A549 treated with dexamethasone at 1 μM for 4 hours (cell line): ENCODE measurements at places on chromosomes 7 and 10. TPM values are rescaled to one million over a fixed set of nuclear protein-coding genes. Genes with fewer than 3 reads are reported as not detected.

The CHST3 gene
- total RNA-seq, result 50.5 to 76.3 TPM (median 69.3 TPM) in 5 replicates

The RAMP3 gene
- not detected in 5 replicates for total RNA-seq

The CUL1 gene
- total RNA-seq, result 50.4 to 59.2 TPM (median 57.2 TPM) in 5 replicates

The UNCX gene
- 0.05 to 0.07 TPM (median 0.05 TPM) in 3 of 5 replicates, not detected in the others for total RNA-seq

The RPEL1 gene
- 0.05 TPM in 2 of 5 replicates, not detected in the others for total RNA-seq

The BICC1 gene
- total RNA-seq, result 17.0 to 24.6 TPM (median 21.3 TPM) in 5 replicates

The SGCE gene
- total RNA-seq, result 47.1 to 52.2 TPM (median 50.4 TPM) in 5 replicates

The HOXA6 gene
- 0.98 to 1.7 TPM (median 1.4 TPM) in 5 replicates for total RNA-seq

The SLC18A3 gene
- 0.04 to 0.06 TPM in 2 of 5 replicates, not detected in the others for total RNA-seq

The CALHM1 gene
- total RNA-seq, result not detected in 5 replicates

The C10orf62 gene
- total RNA-seq, result 0.07 to 0.20 TPM (median 0.11 TPM) in 4 of 5 replicates, not detected in the other

The PON1 gene
- total RNA-seq, result 0.64 to 0.88 TPM (median 0.73 TPM) in 5 replicates

The ADARB2 gene
- 0.06 to 0.18 TPM in 2 of 5 replicates, not detected in the others for total RNA-seq

The TYW1B gene
- total RNA-seq, result 2.9 to 3.2 TPM (median 3.0 TPM) in 5 replicates

The DYNC1I1 gene
- 0.11 to 0.25 TPM (median 0.13 TPM) in 5 replicates for total RNA-seq

The SORCS1 gene
- total RNA-seq, result not detected in 5 replicates

The CTAGE4 gene
- total RNA-seq, result 0.05 TPM in 2 of 5 replicates, not detected in the others

The DNA2 gene
- 7.9 to 11.2 TPM (median 9.8 TPM) in 5 replicates for total RNA-seq

The SAMD8 gene
- 12.6 to 20.8 TPM (median 17.7 TPM) in 5 replicates for total RNA-seq

The EPO gene
- 0.06 TPM in 1 of 5 replicates, not detected in the others for total RNA-seq

The APBB1IP gene
- total RNA-seq, result 5.0 to 6.1 TPM (median 5.6 TPM) in 5 replicates

The NKX1-2 gene
- total RNA-seq, result 0.02 to 0.08 TPM (median 0.05 TPM) in 4 of 5 replicates, not detected in the other

The PRF1 gene
- 0.02 to 0.16 TPM (median 0.05 TPM) in 3 of 5 replicates, not detected in the others for total RNA-seq

The IFIT2 gene
- total RNA-seq, result 1.4 to 2.6 TPM (median 1.8 TPM) in 5 replicates

The ENTPD1 gene
- total RNA-seq, result 0.06 to 0.20 TPM (median 0.15 TPM) in 4 of 5 replicates, not detected in the other

The FBXL13 gene
- 0.09 to 0.62 TPM (median 0.31 TPM) in 5 replicates for total RNA-seq

The TAS2R41 gene
- total RNA-seq, result not detected in 5 replicates

The NEURL1 gene
- 0.55 to 0.88 TPM (median 0.73 TPM) in 5 replicates for total RNA-seq

The CCDC172 gene
- total RNA-seq, result not detected in 5 replicates

The C10orf53 gene
- not detected in 5 replicates for total RNA-seq

The LEP gene
- total RNA-seq, result not detected in 5 replicates

The ZNF488 gene
- 10.6 to 13.9 TPM (median 13.1 TPM) in 5 replicates for total RNA-seq

The CPA2 gene
- total RNA-seq, result 0.09 to 0.21 TPM (median 0.15 TPM) in 3 of 5 replicates, not detected in the others

The FOXP2 gene
- not detected in 5 replicates for total RNA-seq

The ENO4 gene
- 0.10 to 0.49 TPM (median 0.38 TPM) in 5 replicates for total RNA-seq

The OPN1SW gene
- total RNA-seq, result not detected in 5 replicates

The ANXA8 gene
- total RNA-seq, result 30.6 to 40.7 TPM (median 30.7 TPM) in 5 replicates

The CLCN1 gene
- total RNA-seq, result 0.03 to 0.06 TPM (median 0.05 TPM) in 3 of 5 replicates, not detected in the others

The NACAD gene
- total RNA-seq, result 0.20 to 0.46 TPM (median 0.28 TPM) in 5 replicates

The NME8 gene
- not detected in 5 replicates for total RNA-seq

The H2BK1 gene
- not detected in 5 replicates for total RNA-seq

The ADRB1 gene
- total RNA-seq, result 0.95 to 1.5 TPM (median 1.3 TPM) in 5 replicates

The GRM3 gene
- total RNA-seq, result not detected in 5 replicates

The MSRB2 gene
- 11.0 to 12.5 TPM (median 11.5 TPM) in 5 replicates for total RNA-seq

The SPDYE3 gene
- total RNA-seq, result not detected in 5 replicates

The PLEKHS1 gene
- 0.03 to 0.05 TPM (median 0.04 TPM) in 4 of 5 replicates, not detected in the other for total RNA-seq

The MALRD1 gene
- not detected in 5 replicates for total RNA-seq
